Activated effector memory CD4-positive, alpha-beta T cell treated with Interleukin-2 at 50 U/mL for 16 hours (primary cell): ENCODE measurements at places on chromosomes 4 and X.

DNA sequence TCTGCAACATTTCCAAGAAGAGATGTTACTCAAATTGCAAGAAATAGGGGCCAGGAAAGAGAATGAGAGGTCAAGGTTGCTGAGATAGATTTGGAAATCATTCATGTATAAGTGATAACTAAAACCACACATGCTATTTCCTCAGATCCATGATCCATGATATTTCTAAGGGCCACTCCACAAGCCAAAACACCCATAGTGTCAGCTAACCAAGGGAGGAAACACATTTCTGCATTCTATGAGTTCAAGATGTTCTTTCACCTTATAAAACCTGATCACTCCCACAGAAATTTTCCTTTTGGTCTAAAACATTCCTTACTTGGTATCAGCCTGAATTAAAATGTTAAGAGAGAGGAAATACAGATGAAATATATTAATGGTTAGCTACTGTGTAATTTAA, 47.2 kb downstream of the TBCK start:
- no peak for DNase-seq

GRCh38 chr4:19711871-19712270, 539.8 kb upstream of the SLIT2 start:
- DNase-seq: no peak

DNA sequence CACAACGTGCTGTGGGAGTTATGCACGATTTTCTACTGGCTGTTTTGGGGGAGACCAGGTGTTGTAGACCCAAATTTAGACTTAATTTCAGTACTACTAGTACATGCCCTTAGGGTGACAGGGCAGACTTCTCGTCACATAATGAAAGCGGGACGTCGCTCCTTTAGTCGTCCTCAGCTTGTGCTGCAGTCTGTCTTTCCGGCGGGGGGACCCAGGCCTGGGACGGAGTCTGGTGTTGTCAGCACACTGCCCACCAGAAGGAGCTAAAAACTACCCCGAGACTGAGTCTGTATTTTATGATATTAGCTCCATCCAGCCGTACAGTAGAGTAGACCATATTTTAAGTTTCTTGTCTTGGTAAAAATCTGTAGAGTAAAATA, 35.5 kb downstream of the NOP14 start:
- no peak for DNase-seq

- no peak for DNase-seq
Measured at GRCh38 chr4:94420356-94420755, 31.4 kb upstream of the PDLIM5 start.

- no peak for DNase-seq
Measured at GRCh38 chrX:101117701-101118100, 19.7 kb downstream of the CENPI start.

- DNase-seq: no peak
Measured at GRCh38 chr4:7890635-7891393, 48.8 kb downstream of the AFAP1 start.

- no peak for DNase-seq
Measured at GRCh38 chrX:1679238-1679637, 64.4 kb downstream of the ASMT start.

- DNase-seq: no peak
Measured at GRCh38 chrX:101265869-101266428, 25.2 kb downstream of the TAF7L start.

GRCh38 chrX:22748093-22748999, 251.4 kb upstream of the DDX53 start:
- no peak for DNase-seq

DNA sequence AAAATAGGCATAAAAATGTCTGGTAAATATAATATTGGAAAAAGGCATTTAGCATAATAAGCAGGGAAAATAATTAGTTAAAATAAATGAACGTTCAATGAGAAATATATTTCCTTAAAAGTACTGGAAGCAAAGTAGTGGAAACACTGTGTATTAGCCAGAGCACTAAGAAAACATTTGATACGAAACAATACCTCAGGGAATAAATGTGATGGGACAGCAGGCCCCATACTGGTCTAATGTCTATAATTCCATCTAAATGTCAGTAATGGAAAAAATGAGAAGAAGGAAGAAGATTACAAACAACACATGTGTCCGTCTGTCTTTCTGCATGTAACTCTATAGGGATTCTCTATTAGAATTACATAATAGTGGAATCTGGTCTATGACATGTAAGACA, 79.0 kb downstream of the PDE5A start:
- no peak for DNase-seq

GRCh38 chr4:186746581-186746980, 22.9 kb upstream of the FAT1 start:
- DNase-seq: no peak

DNA sequence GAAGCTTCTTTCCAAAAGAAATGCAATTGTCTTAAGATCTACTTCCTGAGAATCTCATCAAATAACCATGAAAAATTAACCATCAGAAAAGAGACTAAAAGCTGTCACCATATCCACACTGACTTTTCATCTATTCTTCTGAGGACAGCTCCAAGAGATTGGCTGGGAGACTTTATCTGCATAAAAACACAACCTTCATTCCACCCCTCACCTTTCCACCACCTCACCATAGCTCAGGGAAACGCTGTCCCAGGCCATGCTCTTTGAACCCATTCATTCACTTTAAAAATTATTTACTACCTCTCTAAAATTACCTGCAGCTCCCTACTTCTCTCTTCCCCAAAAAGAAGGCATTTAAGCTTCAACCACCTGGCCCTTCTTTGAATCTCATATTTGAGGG, 2.4 kb downstream of the FAM13A start:
- DNase-seq: no peak
